GM18507 (cell line): ENCODE measurements at places on chromosomes 4 and X.

GRCh38 chrX:133306316-133306715 lies 88.2 kb upstream of the TFDP3 start:
- no peak for DNase-seq

- no peak for DNase-seq
Observed at GRCh38 chrX:10450959-10451355, 169.4 kb downstream of the MID1 start.

DNA sequence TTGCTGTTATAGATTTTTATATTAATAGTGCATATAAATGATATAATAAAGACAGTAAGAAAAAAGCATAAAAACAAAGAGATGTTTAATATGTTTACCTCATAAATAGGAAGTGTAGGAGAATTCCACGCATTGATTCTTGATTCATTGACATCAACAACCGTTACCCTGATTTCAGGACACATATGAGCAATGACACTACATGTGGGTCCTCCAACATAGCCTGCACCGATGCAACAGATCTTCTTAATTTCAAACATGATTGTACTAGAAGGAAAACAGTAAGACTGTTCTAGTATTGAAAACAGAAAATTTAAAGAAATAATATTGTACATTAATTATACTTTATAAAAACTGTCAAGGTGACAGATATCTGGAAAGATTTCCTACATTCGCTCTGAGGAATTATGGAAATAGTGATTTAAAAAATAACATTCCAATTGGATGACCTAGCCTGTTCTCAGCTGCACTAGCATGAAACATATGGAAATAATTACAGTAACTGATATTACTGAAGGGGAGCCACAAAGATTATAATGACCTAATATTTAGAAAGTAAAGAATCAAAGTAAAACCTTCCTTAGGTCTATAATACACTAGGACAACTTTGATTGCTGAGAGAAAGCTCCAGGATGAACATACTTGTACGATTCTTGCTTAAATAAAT lies 5.9 kb downstream of the UGDH start:
- no peak for DNase-seq

DNA sequence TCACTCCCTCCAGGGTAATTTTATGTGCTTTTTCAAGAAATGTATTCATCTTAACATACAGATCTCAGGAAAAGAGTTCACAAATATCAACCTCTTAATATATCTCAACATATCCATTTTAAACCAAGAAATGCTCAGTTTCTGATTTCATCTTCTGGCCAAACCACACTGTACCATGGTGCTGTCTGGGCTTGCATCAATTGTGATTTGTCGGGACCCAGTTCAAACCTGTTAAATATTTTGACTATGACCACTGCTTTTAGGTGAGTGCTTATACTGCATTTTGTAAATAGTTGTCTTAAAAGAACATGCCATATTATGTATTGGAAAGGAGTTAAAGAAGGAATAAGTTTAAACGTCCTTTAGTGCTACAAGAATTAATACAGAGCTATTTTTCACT lies 352.1 kb downstream of the SPOCK3 start:
- no peak for DNase-seq

- no peak for DNase-seq
Observed at GRCh38 chrX:23666282-23666681, 1.0 kb upstream of the PRDX4 start.

DNA sequence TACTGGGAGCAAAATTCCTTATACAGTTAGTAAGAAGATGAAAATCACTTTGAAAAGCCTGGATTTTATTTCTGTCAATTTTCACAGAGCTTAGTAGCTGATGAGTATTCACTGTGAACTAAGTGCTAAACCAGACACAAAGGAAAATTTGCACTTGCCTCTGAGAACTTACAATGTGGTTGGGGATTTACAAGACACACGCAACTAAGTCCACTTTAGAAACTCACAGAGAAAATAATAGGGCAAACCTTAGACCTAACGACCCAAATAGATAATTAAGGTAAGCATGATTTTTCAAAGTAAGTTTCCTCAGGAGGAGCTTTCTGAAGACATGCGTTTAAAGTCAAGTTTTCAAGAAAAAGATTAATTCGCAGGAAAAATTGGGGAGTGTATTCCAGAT lies 708.9 kb downstream of the ADGRL3 start:
- DNase-seq, result no peak

GRCh38 chr4:5568336-5568735 lies 140.0 kb downstream of the EVC2 start:
- DNase-seq, result no peak

DNA sequence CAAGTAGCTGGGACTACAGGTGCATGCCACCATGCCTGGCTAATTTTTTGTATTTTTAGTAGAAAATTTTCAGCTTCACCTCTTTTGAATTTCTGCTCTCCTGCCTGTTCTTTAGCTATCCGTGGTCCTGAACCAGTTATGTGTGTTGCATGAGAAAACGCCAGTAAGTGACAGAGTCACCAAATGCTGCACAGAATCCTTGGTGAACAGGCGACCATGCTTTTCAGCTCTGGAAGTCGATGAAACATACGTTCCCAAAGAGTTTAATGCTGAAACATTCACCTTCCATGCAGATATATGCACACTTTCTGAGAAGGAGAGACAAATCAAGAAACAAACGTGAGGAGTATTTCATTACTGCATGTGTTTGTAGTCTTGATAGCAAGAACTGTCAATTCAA lies 13.9 kb downstream of the ALB start:
- no peak for DNase-seq

DNA sequence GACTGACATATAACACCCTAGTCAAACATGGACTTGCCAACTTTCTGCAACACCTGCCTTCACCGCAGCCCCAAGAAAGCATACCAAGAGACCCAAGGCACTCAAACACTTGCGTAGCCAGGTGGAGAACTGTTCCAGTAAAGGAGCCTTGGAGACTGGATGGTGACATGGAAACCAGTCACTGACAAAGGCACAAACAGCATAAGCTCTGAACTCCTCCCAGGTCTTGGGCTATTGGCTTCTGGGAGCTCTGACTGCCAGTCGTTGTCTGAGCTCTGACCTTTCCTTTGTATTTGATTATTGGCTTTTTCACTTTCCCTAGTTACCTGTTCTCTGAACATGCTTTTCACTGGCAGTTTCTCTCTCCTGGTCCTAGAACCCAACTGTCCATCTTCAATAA lies 38.3 kb downstream of the ARAP2 start:
- no peak for DNase-seq

DNA sequence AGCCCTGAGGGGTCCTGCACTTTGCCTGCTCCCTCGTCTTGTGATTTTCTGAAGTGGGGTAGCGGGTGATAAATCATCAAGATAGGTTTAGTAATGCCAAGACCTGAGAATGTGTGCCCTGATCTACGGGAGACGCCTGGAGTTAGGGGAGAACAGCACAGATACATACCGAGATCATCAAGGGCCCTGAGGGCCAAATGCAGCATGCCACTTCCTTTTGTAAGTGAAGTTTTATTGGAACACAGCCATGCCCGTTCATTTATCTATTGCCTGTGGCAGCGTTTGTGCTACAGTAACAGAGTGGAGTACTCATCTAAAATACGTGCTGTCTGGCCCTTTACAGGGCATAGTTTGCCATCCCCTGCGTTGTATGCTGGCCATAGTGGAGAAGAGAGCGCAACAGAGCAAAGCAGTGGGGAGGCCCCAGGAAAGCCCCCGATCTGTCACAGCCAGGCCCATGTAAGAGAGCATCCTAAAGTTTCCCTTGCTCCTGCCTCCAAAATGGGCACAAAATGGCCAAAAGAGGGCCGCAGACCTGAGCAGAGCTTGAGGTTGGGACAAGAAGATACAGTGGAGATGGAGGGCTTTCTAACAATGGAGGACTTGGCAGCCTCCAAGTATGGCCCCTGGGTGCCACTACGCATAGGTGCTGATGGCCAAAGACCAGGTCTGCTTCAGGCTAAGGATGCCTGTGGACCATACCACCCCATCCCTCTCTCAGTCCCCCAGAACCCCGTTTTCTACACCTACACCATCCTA lies 167.0 kb downstream of the SMIM20 start:
- DNase-seq, result no peak

DNA sequence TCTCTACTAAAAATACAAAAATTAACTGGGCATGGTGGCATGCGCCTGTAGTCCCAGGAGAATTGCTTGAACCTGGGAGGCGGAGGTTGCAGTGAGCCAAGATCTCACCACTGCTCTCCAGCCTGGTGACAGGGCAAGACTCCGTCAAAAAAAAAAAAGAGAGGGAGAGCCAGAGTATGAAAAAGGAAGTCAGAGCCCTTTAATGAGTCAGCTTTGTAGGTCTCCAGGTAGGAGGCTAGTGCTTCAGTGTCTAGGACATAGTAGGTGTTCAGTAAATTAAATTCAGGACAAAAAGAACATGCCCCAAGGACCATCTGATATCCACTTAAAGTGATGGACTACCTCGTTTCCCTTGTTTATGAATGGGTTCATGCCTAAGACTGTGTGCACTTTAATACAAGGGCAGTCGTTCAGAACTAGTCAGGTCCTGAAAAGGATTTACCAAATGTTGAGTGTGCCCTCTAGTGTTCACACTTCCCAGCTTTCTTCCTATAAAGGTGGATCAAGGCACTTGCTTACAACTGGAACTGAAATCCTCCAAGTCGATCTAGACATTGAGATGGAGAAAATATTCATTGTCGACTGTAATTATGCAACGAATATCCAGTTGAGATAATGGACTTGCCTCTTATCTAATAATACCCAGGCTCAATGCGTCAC lies 29.0 kb downstream of the F9 start:
- DNase-seq, result no peak

DNA sequence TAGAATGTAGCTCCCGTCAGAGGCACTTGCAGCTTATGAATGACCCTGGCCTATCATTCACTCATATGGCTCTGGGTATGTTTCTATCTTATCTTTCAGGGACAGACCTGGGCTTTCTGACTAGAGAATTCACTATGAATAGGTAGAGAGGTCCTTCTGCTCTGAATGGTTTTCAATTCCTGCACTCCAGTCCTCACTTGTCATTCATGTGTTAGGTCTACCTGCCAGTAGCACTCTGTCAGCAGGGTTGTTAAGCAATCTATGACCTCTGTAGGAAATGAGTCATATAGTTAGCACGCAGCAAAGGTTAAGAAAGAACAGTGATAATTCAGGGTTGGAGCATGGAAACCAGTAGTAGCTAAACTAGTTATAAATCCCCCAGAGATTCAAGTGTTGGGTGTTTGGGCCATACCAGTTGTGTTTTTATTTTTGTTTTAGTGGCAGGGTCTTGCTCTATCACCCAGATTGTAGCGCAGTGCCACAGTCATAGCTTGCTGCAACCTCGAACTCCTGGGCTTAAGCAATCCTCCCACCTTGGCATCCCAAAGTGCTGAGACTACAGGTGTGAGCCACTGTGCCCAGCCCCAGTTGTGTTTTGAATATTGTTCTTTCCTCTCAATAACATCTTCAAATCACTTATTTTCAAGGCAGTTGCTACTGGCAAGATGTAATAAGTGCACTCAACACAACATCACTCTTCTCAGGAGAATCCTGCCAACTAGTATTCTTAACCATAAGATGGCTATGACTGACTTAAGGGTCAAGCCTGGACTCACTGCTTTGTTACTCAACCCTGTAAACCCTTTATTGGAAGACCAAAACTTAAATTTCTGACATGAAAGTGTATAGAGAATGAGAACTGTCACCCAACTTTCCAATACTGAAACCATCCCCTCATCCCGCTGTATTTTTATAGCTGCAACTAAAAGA lies 25.1 kb downstream of the ARL13A start:
- peak; percentile 0 for DNase-seq

DNA sequence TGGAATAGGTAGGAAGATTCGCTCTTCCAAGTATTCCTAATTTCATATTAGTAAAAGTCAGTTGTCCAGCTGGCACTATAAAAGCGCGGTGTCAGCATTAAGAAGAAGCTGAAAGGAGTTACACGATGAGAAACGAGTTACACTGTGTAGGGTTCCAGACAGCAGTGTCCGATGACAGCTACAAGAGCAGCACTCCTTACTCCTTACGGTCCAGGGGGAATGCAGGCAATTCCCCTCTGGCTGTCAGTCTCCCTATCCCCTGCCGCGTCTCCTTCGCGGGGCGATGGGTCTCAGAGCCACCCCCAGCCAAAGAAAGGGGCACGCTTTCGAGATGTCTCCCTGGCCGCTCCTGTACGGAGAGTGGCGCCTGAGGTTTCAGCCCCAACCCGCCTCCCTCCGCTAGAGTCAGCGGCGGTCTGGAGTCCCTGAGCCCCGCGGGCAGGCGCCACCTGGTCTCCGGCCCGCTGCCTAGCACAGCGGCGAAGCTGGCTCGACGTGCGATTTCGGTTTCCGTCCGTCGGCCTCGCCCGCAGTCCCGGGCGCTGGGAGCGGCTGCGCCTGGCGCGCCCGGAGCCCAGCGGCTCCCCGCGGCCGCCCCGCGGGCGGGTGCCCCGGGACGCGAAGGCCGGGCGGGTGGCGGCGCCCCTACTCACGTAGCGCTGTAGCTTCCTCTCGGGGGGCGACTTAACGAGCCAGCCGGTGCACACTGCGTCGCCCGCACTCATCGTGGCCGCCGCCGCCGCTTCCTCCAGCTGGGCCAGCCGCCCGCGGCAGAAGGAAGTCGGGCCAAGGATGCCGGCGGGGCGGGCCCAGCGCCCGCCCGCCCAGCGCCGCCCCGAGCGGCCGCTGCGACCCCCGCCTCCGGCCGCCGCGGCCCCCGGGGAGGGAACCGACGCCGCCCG lies at the start of gene GAB3:
TSS of gene GAB3 (minus strand) at position 777 of the 902 bp plus-strand sequence. CDS start at position 725, 52 bp downstream.
- DNase-seq, result no peak

DNA sequence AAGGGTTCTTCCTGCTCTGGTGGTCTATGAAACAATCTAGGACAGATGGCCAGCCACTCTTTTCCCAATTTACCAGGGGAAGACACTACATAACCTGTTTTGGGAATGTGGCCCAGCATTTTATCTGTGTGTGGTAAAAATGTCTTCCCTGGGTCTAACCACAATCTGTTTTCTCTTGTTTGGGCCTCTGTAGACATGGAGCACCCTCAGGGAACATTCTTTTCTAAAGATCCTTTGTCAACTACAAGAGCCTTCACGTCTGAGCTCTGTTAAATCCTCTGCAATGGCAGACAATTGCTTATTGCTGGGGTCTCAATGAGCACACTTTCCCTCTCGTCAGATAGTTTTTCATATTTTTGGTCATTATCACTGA lies 35.5 kb downstream of the PLAC1 start:
- no peak for DNase-seq

- no peak for DNase-seq
Observed at GRCh38 chrX:9355739-9356138, 109.1 kb upstream of the TBL1X start.

GRCh38 chr4:174912919-174913543 lies 5.1 kb upstream of the ADAM29 start:
- DNase-seq, result no peak

GRCh38 chr4:48725414-48725813 lies 54.7 kb downstream of the FRYL start:
- DNase-seq, result no peak

DNA sequence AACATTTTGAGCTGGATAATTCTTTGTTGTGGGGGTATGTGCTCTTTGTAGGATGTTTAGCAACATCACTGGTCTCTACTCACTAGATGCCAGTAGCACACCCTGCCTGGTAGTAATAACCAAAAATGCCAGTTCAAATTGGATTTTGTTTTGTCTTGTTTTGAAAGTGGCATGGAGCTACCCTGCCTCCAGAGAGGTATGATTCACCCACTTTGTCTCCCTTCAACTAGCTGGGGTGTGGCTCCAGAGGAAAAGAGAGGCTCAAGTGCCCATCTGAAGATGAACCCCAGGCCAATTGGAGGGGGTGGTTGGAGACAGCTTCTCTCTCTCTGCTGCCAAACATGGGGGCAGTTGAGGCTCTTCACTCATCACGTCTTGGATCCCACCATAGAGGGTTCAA lies 34.5 kb downstream of the NIPAL1 start:
- no peak for DNase-seq

GRCh38 chr4:14218641-14219040 lies 591.1 kb upstream of the BOD1L1 start:
- DNase-seq, result no peak
